ENCODE measurements at places on chromosomes 16 and 17.

GRCh38 chr17:49132317-49132698 lies 261 bp upstream of the B4GALNT2 start:
- no peak for DNase-seq

DNA sequence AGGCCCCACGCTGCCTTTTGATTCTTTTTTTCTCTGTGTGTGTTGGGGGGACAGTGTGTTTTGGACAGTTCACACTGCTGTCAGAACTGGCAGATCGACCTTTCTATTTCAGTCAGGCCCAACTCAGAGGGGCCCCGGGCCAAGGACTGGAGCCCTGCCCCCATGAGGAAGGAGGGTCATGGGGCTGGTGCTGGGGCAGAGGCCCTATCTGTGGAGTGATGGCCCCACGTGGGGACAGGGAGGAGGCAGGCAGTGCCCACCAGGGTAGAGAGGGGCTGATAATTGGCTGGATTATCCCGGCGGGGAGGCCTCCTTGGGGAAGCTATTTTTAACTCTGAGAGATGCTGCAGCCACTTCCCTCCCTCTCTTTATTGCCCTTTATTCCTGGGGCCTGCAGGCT lies 5.7 kb upstream of the KCNJ12 start:
- DNase-seq = no peak

GRCh38 chr16:49084628-49085390 lies 196.8 kb downstream of the CBLN1 start:
- no peak for DNase-seq

DNA sequence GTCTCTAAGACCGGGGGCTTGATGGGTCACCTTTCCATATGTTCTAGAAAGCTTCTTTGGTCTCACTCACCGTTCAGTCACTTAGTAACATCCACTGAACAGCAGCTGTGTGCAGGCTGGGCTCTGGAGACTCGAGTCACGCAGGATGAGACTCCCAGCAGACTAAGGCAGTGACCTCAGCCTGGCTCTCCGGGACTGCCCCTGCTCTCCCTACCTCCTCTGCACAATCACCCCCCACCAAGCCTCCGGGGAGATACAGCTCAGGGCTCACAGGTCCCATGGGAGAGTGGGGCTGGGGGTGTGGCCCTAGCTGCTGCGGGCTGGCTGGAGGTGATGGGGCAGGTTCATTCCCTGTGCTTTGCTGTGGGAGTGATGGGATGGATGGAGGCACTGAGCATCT lies 14.1 kb downstream of the FLYWCH2 start:
- DNase-seq = no peak

GRCh38 chr17:50875074-50875473 lies 8.9 kb upstream of the TOB1 start:
- DNase-seq = no peak

GRCh38 chr17:9023392-9024218 lies 2.3 kb downstream of the NTN1 start:
- DNase-seq = no peak

- DNase-seq = no peak
These were observed 22.6 kb downstream of the TPSD1 start for GRCh38 chr16:1278477-1278876.

DNA sequence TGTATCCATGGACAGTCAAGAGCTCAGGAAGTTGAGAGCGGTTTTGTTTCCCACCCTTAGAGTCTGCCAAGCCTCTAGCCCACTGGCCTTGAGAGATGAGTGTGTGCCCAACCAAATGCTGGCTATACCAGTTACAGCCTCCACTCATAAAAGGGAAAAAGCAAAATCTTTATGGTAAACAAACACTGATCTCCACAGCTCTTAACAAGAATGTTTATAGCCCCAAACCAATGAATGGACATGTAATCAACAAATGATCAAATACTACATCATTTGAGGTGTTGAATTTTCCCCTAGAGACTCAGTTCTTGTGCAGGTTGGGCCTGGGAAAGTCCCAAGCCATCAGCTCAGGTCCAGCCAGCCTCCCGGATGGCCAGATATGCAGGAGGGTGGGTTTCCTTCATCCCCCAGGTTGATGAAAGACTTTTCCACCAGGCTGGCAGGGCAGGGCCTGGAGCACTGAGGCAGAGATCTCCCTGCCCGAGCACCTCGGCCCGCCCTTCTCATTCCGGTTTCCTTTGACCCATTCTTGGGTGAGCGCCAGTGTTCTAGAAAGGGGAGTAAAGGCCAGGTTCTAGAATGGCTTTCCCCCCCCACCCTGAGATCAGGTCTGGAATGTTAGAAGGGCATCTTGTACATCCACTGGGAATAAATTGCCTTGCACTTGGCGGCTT lies 3.9 kb upstream of the EFTUD2 start:
- no peak for DNase-seq

DNA sequence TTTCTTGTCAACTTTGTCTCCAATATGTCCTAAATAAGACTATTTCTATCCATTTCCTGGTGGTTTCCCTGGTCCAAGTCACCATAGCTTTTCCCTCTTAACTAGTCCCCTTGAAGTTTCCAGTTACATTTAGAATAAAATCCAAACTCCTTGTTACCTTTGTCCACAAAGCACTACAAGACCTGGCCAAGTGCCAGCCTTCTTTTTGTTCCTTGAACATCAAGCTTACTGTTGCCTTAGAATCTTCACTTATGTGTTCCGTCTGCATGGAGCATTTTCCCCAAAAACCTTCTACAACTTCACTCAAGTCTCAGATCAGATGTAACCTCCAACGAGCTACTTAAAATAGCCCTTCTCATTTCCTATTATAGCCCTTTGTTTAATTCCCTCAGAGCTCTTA lies 101.4 kb downstream of the ITFG1 start:
- DNase-seq = peak; percentile 22

DNA sequence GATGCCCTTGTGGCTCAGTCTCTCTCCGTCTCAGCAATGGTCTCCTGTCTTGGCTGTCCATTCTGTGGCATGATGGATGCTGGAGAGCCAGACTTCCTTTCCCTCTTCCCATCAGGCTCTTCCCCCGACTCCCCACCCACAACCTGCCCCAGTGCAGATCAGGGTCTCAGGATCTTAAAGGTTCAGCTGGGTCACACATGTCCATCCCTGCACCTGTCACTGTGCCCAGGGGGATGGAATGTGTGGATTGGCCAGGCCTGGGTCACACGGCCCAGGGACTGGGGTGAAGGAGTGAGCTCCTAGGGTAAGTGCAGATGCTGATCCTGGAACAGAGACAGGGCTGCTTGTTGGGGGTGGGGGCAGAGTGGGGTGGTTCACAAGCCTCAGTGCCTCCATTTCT lies 23.0 kb downstream of the ADGRG5 start:
- DNase-seq = no peak

DNA sequence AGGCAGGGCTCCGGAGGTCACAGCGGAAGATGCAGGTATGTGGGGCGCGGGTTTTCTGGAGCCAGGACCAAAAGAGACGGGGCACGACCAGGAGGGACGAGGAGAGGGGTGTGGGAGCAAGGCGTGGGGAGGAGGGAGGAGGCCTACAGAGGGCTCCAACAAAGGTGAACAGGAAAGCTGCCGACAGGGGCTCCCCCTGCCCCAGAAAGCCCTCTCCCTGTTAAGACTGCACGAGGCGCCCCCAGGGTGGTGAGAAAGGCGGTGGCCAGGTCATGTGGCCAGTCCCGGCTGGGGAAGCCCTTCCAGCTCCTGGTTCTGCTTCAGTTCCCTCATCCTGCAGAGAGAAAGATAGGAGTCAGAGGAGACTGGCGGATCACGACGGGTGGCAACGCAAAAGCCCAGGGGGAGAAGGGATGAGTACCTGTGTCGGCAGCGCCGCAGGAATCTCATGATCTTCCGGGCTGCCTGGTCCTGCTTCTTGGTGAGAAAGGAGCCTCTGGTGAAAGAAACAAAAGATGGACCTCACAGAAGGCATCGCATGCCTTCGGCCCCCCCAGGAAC lies 949 bp upstream of the SPAG7 start:
- no peak for DNase-seq

DNA sequence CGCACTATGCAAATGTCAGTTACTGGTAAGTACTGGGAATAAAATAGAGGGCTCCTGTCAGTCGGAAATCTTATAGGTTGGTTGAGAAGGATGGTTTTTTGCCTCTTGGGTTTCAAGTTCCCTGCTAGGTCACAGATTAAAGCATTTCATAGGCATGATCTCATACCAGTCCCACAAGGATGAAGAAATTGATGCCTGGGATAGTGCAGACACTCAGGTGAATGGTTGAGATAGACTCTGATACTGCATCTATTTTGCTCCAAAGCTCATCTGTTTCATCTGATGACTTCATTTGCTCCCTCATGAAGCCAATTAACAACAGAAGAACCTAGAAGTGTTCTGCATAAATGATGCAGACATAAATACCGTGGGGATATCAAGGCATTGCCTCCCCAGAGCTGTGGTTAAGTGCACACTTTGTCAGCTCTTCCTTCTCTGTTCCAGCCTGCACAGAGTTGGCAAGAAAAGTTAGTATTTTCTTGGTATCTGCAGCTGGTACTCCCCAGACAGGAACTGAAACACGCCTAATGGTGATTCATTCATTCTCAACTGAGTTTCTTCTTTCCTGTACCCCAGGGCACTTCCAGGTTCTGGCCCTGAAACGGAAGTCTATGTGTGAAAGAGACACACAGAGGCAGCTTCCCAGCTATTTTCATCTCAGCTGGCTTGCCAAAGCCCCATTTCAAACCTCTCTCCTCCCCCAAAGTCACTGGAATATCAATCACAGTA lies 418.3 kb upstream of the SALL1 start:
- peak; percentile 37 for DNase-seq

DNA sequence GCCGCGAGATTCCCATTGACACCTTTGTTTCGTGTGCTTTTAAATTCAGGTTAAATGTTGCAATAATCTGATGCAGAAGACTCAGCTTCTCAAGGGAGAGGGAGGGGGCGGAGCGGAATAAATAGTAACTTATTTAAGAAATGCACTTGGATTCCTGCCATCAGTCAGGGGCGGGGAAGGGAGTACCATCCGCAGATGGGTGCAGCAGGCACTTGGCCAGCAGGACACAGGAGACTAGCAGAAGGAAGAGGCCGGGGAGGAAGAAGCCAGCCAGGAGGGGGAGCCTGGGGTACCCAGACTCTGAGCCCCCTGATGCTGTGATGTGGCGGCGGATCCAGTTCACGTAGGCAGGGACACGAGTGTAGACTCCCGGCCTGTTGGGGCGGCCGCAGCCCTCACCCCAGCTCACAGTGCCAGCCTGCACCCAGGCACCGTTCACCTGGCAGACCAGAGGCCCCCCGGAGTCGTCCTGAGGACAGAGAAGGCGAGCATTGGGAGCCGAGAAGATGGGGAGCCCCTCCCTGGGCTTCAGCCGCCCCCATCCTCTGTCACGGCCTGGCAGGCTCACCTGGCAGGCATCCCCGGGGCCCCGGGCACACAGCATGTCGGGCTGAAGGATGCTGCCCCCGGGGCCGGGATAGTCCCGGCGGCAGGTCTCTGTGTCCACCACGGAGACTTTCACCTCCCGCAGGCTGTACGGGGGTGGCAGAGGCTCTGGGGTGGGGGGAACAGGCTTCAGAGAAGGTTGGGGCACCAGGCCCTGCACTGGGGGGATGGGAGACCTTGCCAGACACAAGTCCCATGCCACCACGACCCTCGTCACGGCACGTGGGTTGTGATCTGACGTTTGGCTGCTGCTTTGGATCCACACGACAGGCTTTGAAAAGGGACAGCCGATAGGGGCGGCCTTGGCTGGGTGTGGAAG lies 3.2 kb downstream of the TPSG1 start:
- DNase-seq = no peak

GRCh38 chr17:45705123-45706009 lies 78.8 kb upstream of the CRHR1 start:
- DNase-seq = no peak

DNA sequence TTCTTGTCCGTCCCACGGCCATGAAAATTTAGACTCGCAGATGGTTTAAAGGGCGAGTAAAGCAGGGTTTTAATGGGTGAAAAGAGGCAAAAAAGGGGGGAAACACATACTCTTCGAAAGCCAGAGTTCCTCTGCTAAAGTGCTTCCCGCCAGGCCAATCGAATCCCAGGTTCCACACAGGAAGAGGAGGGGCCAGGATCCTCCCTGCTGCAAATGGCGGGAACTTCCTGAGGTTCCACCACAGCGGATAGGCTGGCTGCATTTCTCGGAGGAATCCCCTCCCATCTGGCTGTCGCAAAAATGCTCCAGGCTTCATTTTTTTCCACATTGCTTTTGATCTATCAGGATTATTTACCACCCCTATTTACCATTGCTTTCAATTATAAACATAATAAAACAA lies 670.1 kb upstream of the CA10 start:
- no peak for DNase-seq

- no peak for DNase-seq
These were observed 15.7 kb downstream of the RHBDF2 start for GRCh38 chr17:76485569-76485968.

DNA sequence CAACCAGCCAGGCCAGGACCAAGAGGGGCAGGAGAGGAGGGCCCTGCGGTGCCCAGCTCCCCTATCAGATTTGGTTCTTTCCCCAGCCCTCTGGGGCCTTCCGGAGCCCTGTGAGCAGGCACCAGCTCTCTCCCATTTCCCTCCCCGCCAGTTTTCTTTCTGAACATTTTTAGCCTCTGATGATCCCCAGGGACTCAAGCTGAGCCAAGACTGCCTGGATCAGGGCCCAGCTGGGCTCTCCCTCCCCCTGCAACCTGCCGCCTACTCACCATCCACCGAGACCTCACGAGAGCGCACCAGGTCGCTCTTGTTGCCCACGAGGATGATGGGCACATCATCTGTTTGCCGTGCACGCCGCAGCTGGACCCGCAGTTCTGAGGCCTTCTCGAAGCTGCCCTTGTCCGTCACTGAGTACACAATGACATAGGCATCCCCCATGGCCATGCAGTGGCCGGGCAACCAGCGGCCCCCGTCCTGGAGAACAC lies 2.0 kb downstream of the RRAD start:
- DNase-seq = peak; percentile 28

- DNase-seq = no peak
These were observed 13.7 kb downstream of the GUCY2D start for GRCh38 chr17:8015957-8016631.

- DNase-seq = no peak
These were observed 89.6 kb downstream of the ANKRD11 start for GRCh38 chr16:89400740-89401139.

DNA sequence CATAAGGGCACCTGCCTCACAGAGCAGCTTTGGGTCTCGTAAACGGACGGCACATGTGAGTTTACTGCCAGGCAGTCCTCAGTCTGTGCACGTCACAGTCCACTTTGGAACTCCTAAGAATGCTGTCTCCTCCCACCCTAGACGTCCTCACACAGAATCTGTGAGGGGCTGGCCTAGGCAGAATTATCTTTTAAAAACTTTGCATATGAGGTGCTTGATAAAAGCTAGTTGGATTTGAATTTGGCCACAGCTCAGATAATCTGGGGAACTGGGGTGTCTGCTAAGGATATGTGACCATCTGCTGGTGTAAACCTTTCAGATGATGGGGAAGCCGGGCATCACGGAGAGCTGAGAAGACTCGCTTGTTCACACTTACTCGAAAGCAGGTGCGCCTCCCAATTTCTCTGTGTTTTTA lies 64.4 kb downstream of the METRNL start:
- no peak for DNase-seq

Measured in astrocyte of the spinal cord (primary cell).